ENCODE measurements at places on chromosomes 7 and 10.

DNA sequence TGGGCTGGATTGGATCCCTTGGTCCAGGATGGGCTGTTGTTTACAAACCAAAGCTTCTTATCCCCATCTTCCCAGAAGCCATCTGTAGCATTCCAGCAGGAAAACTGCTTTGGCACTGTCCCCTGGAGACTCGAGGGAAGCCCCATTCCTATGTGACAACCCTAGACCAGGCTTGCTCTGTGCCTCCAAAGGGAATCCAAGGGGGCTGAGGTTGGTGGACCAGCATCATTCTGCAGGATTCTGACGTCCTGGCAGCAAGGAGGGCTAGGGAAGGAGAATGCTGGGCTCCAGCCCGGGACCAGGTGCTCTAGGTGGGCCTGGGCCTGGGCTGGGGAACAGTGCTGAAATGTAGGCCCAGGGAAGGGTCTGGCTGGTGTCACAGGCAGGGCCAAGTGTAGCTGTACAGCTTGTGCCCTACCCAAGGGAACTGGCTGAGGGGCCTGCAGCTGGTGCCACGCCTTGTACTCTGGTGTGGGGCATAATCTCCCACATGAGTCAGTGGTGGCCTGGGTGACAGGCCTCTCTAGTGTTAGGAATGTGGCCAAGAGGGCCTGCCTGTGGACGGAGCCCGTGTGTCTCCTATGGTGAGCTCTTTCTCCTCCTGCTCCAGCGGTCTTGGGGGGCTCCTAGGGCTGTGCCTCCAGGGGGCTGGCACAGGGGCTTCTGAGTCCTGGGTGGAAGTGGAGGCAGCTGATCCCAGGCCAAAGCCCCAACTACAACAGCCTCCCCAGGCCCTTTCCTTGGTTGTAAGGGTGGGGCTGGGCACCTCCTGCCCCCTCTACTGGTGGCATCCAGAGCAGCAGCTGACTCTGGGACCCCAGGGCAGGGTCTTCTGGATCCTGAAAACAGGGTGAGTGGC, 25.2 kb downstream of the TRIM8 start:
- DNase-seq, result no peak

DNA sequence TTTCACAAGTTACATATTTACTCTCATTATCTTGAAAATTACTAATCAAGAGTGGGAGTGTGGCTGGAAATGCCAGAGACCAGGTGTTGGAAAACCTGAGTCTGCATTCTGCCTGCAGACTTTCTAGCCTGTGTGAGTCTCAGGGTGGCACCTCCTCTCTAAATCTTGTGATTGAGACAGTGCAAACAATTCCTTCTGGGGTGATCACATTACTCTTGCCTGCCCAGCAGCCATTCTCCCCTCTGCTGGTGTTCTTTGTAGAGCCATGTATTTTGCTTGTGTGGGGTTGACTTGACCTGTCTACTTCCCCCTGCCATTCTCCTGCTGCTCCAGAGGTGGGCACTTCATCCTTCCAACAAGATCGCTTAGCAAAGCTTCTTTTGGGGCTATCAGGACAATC, 101.1 kb downstream of the RAPGEF5 start:
- DNase-seq, result no peak

DNA sequence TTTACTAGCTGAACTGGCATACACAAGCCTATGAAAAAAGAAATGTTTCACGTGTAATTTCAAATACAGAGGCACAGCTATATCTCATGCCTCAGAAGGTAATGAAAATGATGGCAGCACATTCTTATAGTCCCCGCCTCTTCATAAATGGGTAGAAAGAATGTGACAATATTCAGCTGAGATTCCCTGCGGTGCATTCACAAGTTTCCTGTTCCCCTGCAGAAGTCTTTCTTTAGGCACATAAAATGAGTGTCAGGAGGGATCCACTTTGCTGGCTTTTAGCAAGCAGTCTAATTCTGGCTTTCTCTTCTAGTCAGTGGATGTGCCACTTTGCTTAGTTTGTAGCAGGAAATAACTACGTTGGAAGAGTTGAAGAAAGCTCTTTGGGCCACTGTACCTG, 56.1 kb downstream of the DGKB start:
- DNase-seq, result no peak

GRCh38 chr7:50164559-50165170, 71.6 kb upstream of the ZPBP start:
- DNase-seq, result no peak

GRCh38 chr10:78292982-78293865, 259.6 kb downstream of the RPS24 start:
- peak; percentile 59 for DNase-seq

GRCh38 chr10:86367152-86367951, 757 bp upstream of the GRID1 start:
- DNase-seq, result no peak

DNA sequence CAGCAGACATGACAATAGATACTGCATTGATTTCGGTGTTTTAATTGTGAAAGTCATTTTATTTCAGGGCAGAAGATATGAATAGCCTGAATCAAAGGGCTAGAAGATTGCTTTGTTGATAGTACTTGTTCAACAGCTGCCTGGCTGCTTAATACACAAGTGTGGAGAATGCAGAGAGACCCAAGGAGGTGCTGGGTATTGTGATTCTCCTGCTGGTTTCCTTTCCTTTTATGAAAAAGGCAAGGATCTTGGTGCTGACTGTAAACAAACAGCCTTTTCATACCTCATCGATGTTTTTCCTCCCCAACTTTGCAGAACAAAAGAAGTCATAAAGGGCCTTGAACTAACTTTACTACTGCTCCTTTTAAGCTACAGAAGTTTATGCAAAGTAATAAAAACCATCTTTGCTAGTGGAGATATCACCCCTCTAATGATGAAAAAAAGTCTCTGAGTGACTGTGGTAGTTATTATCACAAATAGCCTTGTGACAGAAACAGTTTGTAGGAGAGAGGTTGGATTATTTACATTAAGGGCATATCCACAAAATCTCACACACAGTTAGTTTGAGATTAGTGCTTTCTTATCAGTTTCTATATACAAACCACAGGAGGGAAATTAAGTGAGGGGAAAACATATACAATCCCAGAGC, 800.0 kb downstream of the LRMDA start:
- DNase-seq, result no peak

DNA sequence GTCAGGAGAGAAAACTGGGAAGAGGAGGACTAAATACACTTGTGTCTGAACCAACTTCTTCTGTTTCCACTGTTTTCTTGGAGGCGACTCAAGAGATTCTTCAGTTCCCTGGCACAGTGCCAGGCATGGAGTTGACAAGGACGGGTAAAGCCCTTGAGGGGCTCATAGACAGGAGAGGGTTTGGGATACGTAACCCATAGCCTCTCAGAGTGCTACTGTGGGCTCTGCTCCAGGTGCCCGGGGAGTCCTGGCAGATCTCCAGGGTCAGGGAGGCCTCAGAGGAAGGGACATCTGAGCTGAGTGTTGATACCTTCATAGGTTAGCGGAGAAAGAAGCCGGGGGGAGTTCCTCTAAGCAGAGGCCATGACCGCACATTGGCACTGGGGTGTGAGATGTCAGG, 42.0 kb downstream of the GALNT17 start:
- DNase-seq, result no peak

DNA sequence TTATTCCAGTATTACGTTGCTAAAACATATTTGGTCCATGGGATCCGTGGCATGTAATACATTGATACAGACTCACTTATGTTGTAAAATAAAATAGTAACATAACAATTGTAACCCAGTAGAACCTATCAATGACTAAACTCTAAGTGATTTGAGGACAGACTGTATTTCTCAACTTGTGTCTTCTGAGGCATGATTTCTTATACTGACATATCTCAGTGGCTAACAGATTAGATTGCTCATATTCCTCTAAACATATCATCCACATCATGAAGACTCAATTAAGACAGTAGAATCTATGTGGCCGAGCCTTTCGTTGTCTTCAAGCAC, 72.3 kb downstream of the CREB5 start:
- DNase-seq, result no peak

DNA sequence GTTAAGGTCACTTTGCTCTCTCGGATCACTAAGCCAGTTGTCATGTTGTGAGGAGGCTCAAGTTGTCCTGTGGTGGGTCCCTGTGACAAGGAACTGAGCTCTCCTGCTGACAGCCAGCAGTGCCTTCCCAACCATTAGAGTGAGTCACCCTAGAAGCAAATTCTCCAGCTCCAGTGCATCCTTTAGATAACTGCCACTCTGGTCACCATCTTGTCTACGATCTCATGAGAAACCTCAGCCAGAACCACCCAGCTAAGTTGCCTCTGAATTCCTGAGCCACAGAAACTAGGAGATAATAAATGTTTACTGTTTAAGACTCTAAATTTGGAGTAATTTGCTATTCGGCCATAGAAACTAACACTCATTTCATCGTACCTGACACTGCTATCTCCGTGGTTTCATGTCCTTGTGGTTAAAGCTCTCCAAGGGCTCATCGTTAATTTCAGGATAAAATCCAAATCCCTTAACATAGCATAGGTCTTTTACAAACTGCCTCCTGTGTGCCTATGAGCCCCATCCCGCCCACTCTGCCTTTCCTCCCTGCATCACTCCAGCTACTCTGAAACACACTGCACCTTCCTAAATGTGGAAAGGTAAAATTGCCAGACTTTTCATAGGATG, 56.5 kb upstream of the WIPF3 start:
- no peak for DNase-seq

GRCh38 chr10:56496186-56496486, 135.1 kb upstream of the ZWINT start:
- DNase-seq, result no peak

GRCh38 chr7:71657386-71657785, 525.4 kb downstream of the GALNT17 start:
- DNase-seq, result no peak

DNA sequence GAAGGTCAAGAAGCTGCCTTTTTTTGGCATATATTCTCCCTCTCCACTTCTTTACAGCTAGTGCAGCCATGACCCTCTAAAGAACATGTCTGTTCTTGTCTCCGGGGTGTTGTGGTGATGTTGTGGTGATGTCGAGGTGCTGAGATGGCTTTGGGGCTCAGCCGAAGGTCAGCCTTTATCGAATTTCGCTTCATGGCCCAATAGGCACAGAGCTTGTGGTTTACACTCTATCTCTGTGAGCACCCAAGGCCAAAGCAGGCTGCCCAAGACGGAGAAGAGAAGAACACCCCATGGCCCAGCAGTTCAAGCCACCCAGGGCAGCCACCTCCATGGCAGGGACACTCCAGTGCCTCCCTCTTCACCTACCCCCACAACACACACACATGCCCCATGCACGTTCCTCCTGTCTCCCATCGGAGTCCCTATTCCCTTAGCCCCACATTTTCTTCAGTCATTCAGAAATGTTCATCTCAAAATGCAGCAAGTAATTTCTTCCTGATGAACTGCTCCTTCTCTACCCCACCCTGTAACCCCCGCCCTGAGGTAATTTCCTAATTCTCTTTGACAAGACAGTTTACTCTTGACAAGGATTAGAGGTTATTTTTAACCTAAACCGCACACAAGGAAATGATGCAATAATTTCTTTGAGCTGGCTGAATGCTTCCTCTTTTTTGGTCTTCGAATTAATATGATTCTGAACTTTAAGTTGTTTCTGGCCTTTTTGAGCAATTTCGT, 18.6 kb upstream of the ADRB1 start:
- no peak for DNase-seq

GRCh38 chr10:77461636-77462296, 175.8 kb downstream of the KCNMA1 start:
- DNase-seq, result no peak

GRCh38 chr10:78609976-78610375, 458.8 kb upstream of the ZMIZ1 start:
- no peak for DNase-seq

DNA sequence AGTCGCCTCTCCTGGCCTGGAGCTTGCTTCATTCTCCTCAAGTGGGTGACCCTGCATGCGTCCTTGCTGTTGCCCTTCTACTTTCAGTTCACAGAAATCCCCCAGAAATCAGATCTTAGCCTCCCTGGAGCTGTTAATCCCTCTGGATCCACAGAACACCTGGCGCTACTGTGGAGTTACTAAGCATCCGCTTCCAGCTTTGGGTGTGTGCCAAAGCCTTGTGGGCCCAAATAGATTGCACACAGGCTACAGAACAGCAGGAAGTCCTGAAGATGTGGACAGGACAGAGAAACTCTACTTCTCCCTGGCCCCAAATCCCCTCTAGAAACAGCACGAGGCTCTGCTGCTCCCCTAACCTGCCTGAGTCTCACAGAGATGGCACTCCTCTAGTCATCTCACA, 36.6 kb upstream of the PDLIM1 start:
- DNase-seq, result no peak

- no peak for DNase-seq
These were observed 41.6 kb upstream of the MET start for GRCh38 chr7:116630357-116630756.

GRCh38 chr7:107694386-107694785, 33.8 kb downstream of the SLC26A4 start:
- DNase-seq, result no peak

DNA sequence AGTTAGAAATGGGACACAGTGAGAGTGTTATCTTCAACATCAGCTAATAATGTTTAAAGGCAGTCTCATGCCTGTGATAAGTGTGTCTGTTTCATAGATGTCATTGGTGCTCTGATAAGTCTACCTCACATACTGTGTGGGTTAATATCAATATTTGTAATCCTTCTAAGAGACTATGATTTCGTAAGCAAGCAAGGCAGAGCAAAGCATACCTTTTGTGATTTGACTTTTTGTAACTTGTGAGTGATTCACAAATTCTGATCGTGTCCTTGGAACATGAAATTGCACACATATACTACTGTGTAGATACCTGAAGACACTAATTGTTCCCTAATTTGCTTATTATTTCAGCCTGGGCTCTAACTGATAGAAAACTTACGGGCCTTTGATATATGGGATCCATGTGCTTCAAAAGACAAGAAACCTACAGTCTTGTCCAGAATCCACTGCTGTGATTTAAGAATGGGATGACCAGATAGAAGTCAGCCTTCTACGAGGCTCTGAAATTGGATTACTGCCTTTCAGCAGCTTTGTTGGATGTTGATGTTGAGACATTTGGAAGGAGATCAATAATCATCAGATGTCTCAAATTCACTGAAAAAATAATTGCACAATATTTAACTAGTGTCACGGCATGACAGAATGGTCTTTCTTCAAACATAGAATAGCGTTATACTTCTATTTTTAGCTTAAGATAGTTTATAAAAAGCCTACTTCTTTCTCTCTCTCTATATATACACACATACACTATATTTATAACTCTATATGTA, 63.2 kb upstream of the KLF6 start:
- no peak for DNase-seq

GRCh38 chr10:72274730-72275350, 1.1 kb downstream of the DDIT4 start:
- peak; percentile 33 for DNase-seq

GRCh38 chr7:141220263-141220880, 146.5 kb downstream of the TMEM178B start:
- no peak for DNase-seq

DNA sequence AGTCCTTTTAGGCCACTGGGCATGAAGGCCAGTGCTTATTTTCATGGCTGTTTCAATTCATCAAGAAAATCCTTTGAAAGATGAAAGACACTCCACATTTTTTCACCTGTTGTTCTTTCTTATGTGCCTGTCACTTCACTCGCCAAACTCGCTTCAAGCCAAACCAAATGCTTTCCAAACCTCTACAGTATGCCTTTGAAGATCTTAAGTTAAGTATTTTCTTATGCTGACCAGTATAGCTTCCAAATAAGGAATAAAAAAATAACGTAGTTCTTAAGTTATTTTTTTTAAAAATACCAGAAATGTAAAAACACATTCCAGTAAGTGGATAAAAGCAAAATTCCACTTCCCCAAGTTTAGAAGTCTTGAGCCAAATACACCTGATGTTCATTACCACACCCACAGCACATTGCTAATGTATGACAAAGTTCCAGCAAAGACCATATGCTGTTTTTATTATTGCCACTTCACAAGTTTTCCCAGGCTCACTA, 186.1 kb downstream of the MTERF1 start:
- DNase-seq, result no peak

- DNase-seq, result peak; percentile 55
These were observed 4.5 kb downstream of the SAP25 start for GRCh38 chr7:100568896-100569844.
